CD14-positive monocyte (primary cell): ENCODE measurements at places on chromosomes 3 and 15.

DNA sequence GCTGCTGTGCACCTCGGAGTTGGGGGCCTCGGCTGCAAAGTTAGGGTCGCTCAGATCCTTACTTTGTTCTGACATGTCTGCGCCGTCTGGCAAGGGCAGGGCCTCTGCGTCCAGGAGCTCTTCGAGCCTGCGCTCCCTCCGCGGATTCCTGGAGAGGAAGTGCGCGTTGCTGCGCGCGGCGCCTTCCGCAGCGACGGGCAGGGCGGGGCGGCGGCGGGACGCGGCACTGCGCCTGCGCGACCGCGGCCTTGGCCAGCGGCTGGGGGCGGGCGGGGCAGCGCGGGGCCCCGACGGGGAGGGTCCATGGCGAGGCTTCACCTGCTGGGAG, at the start of gene NDN:
NDN (minus strand) TSS at position 163 of the 328 bp plus-strand sequence; CDS start at position 75, 88 bp downstream.
- peak; percentile 4 for DNase-seq

DNA sequence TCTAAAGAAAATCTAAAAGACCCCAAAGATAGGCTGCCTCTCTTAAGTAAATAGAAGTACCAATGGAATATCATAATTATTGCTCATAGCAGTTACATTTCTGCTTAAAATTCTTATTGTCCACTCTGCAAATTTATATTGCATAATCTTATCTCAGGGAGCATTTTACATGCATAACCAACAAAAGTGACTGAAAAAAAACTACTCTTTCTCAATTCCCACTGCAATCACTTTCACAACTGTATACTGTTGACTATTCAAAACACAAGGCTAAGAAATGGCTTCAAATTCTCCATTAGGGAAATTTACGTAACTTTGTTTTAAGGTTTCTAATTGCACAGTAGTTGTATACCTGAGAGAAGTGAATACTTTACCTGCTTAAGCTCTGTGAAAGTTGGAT, 56.3 kb downstream of the HMG20A start:
- no peak for DNase-seq

GRCh38 chr3:9785602-9786001, 6.7 kb downstream of the TADA3 start:
- DNase-seq, result no peak

GRCh38 chr3:139608108-139608380, 68.5 kb upstream of the RBP1 start:
- DNase-seq, result no peak

- DNase-seq, result no peak
These were observed 8.6 kb upstream of the LYSMD4 start for GRCh38 chr15:99741835-99742234.

DNA sequence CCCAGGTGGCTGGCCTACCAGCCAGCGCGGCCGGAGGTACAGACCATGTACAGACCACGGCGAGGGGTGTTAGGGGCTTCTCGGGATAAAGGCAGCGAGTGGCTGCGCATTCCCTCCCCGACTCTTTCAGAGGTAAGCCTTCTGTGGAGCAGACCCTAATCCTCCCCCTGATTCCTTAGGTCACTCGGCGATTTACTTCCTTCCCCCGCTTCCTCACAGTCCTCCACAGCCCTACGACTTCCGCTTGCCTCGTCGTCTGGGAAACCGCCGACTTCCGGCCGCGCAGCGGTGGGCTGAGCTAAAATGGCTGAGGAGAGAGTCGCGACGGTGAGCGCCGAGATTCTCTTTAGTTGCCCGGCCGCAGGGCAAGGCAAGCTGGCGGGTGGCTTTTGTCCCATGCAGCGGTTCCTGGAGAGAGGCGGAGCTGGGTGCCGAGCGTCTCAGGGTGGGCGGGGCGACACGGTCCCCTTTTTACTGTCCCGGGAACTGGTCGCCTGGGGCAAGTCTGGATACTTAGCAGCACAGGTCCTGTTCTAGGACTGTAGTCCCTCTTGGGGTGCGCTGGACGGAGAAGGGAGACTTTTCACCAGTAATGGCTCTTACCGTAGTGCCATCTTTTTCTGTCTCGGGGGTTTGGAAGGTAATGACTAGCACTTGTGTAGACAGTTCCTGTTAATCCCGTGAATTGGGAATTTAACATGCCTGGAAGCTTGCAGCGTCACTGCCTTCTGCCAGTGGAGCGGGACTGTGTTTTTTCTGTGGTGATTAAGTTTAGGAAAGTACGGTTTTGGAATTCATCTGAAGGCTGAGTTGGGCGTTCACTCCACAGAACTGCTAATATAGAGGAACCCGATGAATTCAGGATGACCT, at the start of the genes BBS4 and HIGD2B:
BBS4 (plus strand) TSS at position 283 of the 870 bp plus-strand sequence; CDS start at position 304, 21 bp downstream.
HIGD2B (minus strand) TSS at position 258 of the 870 bp plus-strand sequence. CDS start 9,808 bp downstream, outside the sequence.
- DNase-seq, result peak; percentile 87

DNA sequence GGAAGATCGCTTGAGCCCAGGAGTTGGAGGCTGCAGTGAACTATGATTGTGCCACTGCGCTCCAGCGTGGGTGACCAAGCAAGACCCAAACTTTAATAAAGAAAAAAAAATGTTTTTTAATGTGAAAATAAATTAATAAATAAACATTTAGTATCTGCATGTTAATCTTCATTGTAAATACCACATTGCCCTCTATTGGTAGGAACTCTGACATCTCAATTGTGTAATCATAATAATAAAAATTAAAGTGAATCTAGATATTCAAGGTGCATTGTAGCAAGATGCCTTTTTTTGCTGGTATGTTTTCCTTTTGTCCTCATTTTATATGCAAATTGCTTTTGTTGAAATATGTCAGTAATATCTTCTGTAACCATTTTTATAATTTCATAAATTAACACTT, 95.0 kb upstream of the LIMD1 start:
- DNase-seq, result peak; percentile 5

DNA sequence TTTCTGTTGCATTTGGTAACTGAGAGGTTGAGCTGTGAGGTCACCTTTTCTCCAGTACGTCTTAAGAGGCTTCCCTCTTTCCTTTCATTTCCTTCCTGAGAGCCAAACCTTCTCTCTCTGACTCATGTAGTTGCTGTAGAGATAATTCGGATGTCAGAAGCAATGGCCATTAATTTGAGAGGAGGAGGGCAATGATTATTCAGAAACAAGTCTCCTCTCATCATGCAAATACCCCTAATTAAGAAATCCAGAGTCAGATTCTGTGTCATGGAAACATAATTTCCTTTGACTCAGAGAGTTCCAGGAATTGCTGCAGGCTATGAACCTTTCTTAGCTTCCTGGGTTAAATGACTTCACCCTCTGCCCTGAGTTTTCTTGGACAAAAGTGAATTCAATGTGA, 59.0 kb upstream of the GSK3B start:
- DNase-seq, result no peak

GRCh38 chr3:197975311-197975710, 15.3 kb downstream of the LMLN start:
- no peak for DNase-seq

GRCh38 chr3:40070816-40071215, 238.7 kb upstream of the EIF1B start:
- no peak for DNase-seq

DNA sequence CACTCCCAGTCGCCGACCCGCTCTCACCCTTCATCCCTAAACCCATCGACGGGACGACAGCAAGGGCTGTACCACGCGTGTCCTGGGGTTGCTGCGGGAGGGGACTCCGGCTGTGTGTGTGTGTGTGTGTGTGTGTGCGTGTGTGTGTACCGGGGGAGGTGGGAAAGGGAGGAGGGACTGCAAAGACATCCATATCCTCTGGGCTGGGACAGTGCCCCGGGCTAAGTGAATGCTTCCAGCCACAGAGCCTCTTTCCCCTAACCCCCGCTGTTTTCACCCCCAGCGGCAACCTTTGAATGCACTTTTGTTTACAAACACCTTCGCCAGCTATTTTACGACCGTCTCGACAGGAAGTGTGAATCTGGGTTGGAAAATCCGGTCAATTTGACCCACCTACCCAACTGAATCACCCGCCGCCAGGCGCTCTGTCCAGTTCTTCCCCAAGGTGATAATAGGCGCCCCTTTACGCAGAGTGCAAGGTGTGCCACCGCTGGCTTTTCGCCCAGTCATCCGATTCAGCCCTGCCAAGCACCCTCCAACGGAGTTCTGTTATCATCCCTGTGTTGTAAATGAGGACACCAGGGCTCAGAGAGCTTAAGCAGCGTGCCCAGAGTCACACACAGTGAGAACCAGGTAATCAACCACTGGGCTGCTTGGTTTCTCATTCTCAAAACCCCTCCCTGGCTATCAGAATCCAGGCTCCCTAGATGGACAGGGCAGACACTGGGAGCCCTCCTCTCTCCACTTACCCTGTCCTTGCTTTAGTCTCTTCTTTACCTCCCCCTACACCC, 739 bp upstream of the AMOTL2 start:
- no peak for DNase-seq

DNA sequence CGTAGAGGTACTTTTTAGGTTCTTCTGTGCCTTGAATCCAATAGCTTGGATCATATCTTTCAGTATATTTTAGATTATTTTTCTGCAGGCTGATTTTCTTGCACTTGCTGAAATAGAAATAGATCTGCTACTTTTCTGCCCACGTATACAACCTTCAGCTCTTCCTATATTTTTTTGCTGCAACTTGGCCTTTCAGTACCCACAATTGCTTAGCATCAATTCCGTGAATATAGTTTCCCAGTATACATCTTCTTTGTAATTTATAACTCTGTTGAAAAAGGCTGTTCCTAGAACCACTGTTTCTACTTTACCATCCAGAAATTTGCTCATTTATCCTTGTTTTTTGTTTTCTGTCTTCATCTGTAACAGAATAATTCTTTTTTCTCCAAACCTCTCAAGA, 36.2 kb downstream of the GTF2E1 start:
- no peak for DNase-seq

GRCh38 chr3:107794664-107795443, 272.1 kb downstream of the BBX start:
- no peak for DNase-seq

DNA sequence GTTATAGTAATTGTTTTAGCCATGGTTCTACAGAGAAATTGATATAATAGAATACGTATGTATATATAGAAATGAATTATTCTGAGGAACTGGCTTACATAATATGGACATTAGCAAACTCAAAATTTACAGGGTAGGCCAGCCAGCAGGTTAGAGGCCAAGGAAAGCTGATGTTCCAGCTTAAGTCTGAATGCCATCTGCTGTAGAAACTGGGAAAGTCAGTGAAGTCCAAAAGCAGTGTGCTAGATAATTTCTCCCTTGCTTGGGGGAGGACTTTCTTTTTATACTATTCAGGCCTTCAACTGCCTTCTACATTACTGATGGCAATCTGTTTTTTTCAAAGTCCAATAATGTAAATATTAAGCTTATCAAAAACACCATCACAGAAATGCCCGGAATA, 1174.7 kb downstream of the ZPLD1 start:
- no peak for DNase-seq

DNA sequence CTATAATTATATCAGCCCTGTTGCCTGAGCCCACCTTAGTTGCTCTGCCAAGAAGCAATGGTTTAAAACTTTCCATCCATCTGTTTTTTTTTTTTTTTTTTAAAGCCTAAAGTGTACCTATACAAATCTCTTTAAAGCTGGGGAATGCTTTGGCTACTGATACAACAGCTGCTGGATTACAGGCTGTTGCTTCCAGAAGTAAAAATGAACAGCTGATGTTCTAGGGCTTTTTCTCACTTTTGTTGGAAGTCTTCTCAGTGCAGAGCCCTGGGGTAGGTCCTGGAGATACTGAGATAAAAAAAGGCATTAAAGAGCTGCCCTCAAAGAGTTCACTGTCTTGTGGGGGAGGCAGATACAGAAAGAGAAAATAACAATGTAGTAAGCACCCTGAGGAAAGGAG, 218.1 kb downstream of the NLGN1 start:
- DNase-seq, result no peak

DNA sequence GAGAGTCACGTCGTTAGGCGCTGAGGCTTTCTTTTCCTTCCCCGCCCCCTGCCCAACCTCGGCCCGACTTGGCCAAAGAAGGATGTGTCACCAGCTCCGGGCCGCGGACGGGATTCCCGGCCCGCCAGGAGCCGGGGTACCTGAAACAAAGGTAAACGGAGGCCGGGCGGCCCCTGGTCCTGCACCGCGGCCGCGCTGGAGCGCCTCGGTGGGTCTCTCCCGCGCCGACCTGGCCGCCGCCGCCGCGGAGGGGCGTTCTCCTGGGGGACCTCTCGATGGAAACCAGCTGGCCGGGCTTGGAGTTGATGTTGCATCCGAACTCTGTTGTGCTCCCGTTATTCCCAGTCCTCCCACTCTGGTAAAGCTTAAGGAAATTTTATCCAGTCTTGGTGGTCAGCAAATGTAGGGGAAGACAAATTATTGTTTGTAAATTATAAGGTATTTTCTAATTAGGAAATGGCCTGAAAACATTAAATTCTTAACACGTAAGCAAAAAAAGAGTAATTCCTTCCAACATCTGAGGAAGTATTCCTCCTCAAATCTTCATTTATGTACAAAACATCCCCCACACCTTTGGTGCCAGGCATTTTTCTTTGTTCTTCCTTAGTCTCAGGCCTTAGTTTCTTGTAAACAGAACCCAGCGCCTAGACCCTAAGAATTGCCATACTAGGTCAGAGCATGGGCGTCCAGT, 888 bp downstream of the PPP2R3A start:
- no peak for DNase-seq

- no peak for DNase-seq
These were observed 405.8 kb downstream of the IGSF11 start for GRCh38 chr3:118628704-118629341.

DNA sequence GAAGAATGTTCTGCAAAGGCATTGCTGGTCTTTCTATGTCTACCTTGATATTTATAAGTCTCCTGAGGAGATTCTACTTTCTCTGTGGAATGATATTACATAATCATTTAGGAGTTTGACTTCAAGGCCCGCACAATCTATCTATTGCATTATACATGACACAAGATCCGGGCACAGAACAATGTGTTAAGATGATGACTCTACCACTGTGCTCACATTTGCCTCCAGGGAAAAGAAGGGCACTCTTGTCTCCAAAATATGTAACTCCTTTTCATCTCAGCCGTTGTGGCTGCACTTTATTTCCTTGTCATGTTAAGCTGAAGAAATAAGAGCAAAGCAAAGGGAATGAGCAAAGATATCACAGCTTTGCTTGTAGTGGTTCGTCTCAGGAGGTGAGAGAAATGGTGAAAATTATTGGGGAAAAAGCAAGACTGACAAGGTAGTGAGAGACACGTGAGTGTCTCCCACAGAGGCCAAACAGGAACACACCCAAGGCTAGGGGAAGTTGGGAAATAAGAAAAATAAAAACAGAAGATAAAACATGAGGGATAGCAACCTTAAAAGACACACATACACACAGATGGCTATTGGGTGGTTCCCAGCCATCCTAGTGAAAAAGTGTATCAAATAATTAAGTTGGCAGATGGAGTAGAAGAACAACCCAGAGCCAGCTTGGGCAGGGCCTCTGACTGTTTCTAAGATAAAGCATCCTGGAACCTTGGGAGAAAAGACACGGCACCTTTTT, 184.3 kb downstream of the P3H2 start:
- no peak for DNase-seq

DNA sequence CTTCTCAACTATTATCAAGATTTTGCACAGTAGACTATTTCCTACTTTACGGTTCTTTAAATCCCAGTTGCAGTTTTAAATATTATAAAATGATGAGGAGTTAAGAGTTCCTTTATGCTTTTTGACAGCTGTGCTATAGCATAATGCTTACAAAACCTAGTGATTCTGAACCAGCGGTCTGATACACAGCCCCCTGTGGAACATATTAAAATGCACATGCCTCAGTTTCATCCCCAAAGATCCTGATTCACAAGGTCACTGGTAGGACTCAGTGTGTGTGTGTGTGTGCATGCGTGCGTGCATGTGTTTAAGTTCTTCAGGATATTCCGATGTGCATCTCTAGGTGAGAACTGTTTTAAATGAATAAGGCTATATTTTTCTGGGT, 330.1 kb upstream of the TPM1 start:
- DNase-seq, result no peak

GRCh38 chr3:58048301-58048700, 40.1 kb downstream of the FLNB start:
- DNase-seq, result no peak
